ENCODE measurements at places on chromosomes 13 and 19. TPM values are rescaled to one million over a fixed set of nuclear protein-coding genes. Genes with fewer than 3 reads are reported as not detected.

PSG2 gene
- 0.07 TPM for total RNA-seq

ZNF763 gene
- total RNA-seq, result not detected

IFNL4 gene
- total RNA-seq, result not detected

CYP2F1 gene
- total RNA-seq, result not detected

RNF225 gene
- 0.14 TPM for total RNA-seq

WDR83 gene
- 11.2 TPM for total RNA-seq

MCOLN1 gene
- total RNA-seq, result 11.5 TPM

TNNT1 gene
- total RNA-seq, result 140 TPM

NPAS1 gene
- 6.0 TPM for total RNA-seq

N4BP2L1 gene
- 0.48 TPM for total RNA-seq

DACT3 gene
- total RNA-seq, result 0.22 TPM

TMEM145 gene
- total RNA-seq, result 3.0 TPM

FPR1 gene
- 0.19 TPM for total RNA-seq

GRIK5 gene
- total RNA-seq, result 0.45 TPM

ZNF665 gene
- not detected for total RNA-seq

ANGPTL8 gene
- total RNA-seq, result not detected

PRRG2 gene
- total RNA-seq, result 1.1 TPM

ADGRE1 gene
- total RNA-seq, result 4.7 TPM

BSPH1 gene
- total RNA-seq, result not detected

KLK14 gene
- total RNA-seq, result 0.17 TPM

CARS2 gene
- 54.5 TPM for total RNA-seq

CYP4F2 gene
- 0.07 TPM for total RNA-seq

SPTBN4 gene
- 0.67 TPM for total RNA-seq

IRGC gene
- not detected for total RNA-seq

SOX21 gene
- 0.35 TPM for total RNA-seq

KLK10 gene
- 0.33 TPM for total RNA-seq

MISP gene
- 84.4 TPM for total RNA-seq

SIGLEC12 gene
- not detected for total RNA-seq

CCDC70 gene
- not detected for total RNA-seq

FCAR gene
- not detected for total RNA-seq

KPNA3 gene
- 27.1 TPM for total RNA-seq

GADD45GIP1 gene
- 52.6 TPM for total RNA-seq

MPHOSPH8 gene
- 10.2 TPM for total RNA-seq

KCNN4 gene
- 52.9 TPM for total RNA-seq

LENG9 gene
- total RNA-seq, result 4.2 TPM

DHDH gene
- total RNA-seq, result 1.2 TPM

SELENOW gene
- total RNA-seq, result 169 TPM

DCT gene
- not detected for total RNA-seq

ZNF99 gene
- not detected for total RNA-seq

CKM gene
- 0.05 TPM for total RNA-seq

PEAK3 gene
- 0.22 TPM for total RNA-seq

AMH gene
- 14.0 TPM for total RNA-seq

ZNF547 gene
- total RNA-seq, result 1.4 TPM

OR7D4 gene
- total RNA-seq, result not detected

PSPN gene
- 0.72 TPM for total RNA-seq

LAIR1 gene
- total RNA-seq, result not detected

CYP2A7 gene
- not detected for total RNA-seq

PCDH20 gene
- total RNA-seq, result not detected

VAV1 gene
- 6.7 TPM for total RNA-seq

NUMBL gene
- 78.0 TPM for total RNA-seq

ZNF845 gene
- 3.3 TPM for total RNA-seq

ZNF737 gene
- total RNA-seq, result not detected
